ENCODE measurements at places on chromosomes 6 and 20.

DNA sequence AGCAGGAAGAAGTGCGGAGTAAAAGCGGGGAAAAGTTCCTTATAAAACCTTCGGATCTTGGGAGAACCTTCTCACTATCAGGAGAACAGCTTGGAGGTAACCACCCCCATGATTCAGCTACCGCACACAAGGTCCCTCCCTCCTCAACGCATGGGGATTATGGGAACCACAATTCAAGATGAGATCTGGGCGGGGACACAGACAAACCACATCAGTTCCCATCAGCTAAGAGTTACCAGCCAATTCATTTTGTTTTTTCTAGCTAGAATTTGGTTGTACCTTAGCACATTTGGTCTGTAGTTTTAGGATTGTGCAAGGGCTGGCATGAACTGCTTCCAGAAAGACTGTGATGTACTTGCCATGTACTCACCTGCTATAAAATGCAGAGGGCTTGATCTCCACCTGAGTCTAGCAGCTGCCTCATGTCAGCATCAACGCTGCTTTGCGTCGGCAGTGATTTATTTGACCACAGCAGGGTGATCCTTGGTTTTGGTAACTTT is 94.7 kb upstream of the SLC2A12 start:
- DNase-seq = no peak

- no peak for DNase-seq
Observed at GRCh38 chr20:34350095-34350494, 13.0 kb upstream of the ITCH start.

GRCh38 chr6:151757506-151757955 is 50.0 kb upstream of the ESR1 start:
- DNase-seq = no peak

DNA sequence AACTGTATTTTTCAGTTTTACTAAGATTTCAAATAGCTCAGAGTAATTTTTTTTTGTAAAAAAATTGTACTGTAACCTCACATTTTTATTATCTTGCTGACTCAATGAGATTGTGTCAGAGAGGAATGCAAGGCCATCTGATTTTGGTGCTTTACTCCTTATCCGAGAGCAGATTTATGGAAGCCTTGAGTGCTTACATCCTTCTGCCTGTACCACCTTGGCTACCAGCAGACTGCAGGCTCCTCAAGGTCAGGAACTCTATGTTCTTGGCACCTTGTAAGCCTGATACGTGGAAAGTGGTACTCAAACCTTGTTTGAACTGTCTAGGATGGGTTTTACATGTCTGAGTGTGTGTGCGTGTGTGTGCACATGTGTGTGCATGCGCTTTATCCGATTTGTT is 80.1 kb upstream of the MLIP start:
- no peak for DNase-seq

- DNase-seq = no peak
Observed at GRCh38 chr6:145899915-145900569, 64.1 kb downstream of the SHPRH start.

GRCh38 chr6:138533667-138534066 is 34.4 kb upstream of the NHSL1 start:
- no peak for DNase-seq

DNA sequence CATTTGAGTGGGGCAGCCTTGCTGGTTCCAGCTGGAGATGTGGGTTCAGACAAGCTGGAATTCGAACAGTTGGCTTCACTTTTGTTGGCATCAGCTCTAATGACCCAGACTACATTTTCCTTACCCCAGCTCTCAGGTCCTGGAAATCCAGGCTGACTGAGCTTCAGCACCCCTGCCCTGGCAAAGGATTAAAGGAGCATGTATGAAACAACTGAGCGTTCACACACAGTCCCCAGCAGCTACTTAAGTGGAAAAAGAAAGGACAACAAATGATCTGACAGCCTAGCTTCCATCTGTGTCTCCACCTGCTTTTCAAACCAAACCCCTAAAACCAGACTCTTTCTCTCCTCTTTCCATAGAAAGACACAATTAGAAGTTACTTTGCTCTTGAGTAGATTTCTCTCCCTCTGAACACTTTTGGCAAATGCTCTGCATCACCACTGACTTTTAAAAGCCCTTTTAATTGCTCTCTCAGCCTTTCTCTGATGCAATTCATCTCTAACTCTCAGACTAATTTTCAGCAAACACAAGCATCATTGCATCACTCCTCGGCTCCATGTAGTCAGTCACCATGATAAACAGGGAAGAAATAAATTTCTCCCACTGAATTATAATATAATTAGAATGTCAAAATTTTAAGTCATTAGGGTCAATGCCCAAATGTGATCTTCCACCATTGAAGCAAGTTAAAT is 28.1 kb downstream of the ROS1 start:
- DNase-seq = no peak

- DNase-seq = no peak
Observed at GRCh38 chr6:150692604-150693003, 92.9 kb downstream of the PLEKHG1 start.

- DNase-seq = no peak
Observed at GRCh38 chr6:364609-365540, 26.7 kb upstream of the IRF4 start.

GRCh38 chr6:137711972-137712371 is 155.1 kb upstream of the TNFAIP3 start:
- no peak for DNase-seq

Data from COLO829 (cell line).